ENCODE measurements at places on chromosomes 13 and 19. TPM values are rescaled to one million over a fixed set of nuclear protein-coding genes. Genes with fewer than 3 reads are reported as not detected.

Gene PTH2
- not detected for total RNA-seq

Gene NUP62
- 42.0 TPM for total RNA-seq

Gene LENG9
- 6.9 TPM for total RNA-seq

GRCh38 chr19:10271543-10272086, 695 bp downstream of the ICAM1 start:
- peak; percentile 52 for DNase-seq

DNA sequence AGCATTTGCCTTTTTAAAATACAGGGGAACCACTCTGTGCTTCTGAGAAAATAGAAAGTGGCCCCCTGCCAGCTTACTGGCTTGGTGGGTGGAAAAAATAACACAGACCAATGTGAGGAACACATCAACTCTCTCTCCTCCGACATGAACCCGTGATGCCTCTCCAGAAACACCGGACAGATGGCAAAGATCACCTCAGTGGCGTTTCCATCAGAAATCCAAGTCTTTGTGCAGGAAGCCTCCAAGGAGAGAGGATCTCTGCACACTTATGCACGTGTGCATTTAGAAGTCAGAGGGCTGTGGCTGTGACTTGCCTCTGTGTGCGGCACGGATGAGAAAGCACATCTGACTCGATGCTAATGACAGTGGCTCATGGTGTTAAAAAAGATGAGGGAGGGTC, 112.3 kb upstream of the KLF12 start:
- no peak for DNase-seq

GRCh38 chr13:91359111-91359510, 11.6 kb downstream of the MIR17HG start:
- DNase-seq = no peak

DNA sequence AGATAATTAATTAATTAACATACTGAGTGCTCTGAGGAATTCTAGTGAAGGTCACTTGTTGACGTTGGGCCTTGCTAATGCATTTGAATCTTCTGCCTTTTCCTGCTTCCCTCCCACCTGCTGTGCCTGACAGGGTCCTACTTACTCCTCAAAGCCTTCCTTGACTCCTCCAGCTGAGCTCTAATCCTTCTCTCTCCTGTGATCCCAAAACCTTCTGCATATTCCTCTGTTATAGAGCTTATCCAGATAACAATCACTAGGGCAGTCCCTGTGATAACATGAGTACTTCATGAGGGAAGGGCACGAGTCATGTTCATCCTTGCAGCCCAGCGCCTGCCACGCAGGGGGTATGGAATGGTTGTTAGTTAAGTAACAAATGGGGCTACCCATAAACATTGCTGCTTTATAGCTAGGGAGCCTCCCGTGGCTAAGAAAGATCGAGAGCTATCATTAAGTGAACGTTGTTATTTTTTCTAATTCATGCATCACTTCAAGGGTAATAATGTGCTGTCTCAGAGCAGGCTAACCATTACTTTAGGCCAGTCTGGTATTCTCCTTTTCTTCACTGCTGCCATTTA, 19.1 kb upstream of the SPATA13 start:
- DNase-seq = no peak

DNA sequence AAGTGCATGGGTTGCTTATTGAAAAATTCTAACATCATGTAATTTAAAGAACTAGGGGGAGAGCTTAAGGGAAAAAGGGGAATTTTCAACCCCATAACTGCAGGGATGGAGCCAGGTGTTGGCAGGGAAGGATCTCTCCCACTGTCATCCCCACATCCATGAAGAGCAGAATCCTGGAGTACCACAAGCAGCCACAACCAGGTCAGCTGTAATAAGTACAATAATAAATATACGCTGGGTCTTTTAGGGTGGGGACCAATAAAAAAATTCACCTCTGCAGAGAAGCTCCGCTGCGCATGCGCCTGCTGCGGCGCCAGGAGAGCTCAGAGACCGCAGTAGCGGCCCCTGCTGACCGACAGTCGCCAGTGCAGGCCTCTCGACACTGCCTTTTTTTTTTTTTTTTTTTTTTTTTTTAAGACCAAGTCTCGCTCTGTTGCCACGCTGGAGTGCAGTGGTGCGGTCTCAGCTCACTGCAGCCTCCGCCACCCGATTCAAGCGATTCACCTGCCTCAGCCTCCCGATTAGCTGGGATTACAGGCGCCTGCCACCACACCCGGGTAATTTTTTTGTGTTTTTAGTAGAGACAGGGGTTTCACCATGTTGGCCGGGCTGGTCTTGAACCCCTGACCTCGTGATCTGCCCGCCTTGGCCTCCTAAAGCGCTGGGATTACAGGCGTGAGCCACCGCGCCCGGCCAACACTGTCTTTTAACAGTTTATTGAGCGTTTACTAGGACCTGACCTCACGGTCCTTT, 2.5 kb upstream of the EEF2 start:
- peak; percentile 84 for DNase-seq

- DNase-seq = no peak
These were observed at the start of gene KCNRG for GRCh38 chr13:50015258-50015657. TSS of gene KCNRG (plus strand) at chr13:50015444. CDS start at chr13:50015494, 50 bp downstream.

- no peak for DNase-seq
These were observed 12.8 kb downstream of the DEDD2 start for GRCh38 chr19:42204664-42205063.

GRCh38 chr19:12703046-12703445, 6.6 kb upstream of the FBXW9 start:
- DNase-seq = peak; percentile 37

GRCh38 chr13:44440046-44440608, 66.5 kb downstream of the SERP2 start:
- no peak for DNase-seq

DNA sequence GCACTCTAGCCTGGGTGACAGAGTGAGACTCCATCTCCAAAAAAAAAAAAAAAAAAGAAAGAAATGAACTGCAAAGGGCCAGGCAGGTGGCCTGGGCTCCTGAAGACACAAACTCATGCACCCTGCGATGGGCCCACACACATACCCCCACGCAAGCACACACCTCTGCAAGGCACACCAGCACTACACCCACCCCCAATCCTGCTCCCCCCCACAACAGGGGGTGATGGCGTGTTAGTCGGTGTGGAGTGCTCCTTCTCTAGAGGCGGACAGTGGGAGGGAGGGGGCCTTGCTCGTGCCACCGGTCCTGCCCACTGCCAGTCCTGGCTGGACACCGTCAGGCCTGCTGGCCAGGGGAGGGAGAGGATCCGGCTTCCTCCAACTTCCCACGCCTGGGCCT, 1.6 kb upstream of the SLC8A2 start:
- DNase-seq = no peak

Data from MCF 10A (cell line).